ENCODE measurements at places on chromosomes 7 and 10.

DNA sequence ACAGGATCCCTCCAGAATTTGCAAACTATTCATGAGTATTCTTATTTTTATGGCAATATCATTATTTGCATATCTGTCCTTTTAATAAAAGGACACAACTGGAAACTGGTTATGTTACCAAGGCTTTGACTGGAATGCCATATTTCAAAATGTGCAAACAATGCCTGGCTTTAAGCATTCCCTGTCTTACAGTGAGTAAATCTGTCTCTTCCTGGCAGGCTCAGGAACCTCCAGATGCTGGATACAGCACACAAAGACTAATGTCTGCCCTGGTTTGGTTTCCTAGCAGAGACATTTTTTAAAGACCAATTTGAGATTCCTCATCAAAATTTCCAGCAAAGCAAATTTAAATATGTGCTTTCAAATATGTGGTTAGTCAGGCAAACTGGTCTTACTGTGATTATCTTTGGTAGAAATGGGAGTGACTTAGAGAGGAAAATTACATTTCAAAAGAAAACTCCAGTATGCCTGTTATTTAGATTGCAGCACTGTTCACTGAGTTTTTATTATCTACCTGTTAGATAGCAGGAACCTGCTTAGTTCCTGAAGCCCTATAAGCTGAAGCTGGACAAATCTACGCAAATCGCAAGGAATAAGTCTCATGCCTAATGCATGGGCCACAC is 31.3 kb downstream of the RNF216 start:
- DNase-seq: no peak

- DNase-seq: no peak
These were observed 538.7 kb downstream of the TFEC start for GRCh38 chr7:115491744-115492380.

GRCh38 chr10:91875156-91875555 is 34.1 kb downstream of the FGFBP3 start:
- no peak for DNase-seq

DNA sequence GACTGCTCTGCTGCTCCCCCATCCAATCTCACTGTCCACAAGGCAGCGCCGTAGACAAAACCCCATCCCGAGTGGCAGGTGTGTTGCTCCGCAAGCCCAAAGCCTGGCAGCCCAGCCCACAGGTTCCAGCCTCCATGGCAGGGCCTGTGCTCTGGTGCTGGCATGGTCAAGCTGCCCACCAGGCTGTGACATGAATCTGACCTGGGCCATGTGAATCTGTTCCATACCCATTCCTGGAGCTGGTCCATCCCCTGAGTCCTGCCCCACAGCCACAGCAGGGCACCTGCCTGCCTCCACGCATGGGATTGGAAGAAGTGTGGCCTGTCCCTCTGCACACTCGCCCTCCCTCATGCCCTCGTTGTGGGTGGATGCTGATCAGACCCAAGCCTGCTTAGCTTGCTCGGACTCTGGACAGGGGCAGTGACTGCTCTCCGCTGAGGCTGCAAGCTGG is 128.8 kb downstream of the PTPN20 start:
- DNase-seq: no peak

- DNase-seq: no peak
These were observed 52.3 kb upstream of the COL13A1 start for GRCh38 chr10:69749178-69750010.

DNA sequence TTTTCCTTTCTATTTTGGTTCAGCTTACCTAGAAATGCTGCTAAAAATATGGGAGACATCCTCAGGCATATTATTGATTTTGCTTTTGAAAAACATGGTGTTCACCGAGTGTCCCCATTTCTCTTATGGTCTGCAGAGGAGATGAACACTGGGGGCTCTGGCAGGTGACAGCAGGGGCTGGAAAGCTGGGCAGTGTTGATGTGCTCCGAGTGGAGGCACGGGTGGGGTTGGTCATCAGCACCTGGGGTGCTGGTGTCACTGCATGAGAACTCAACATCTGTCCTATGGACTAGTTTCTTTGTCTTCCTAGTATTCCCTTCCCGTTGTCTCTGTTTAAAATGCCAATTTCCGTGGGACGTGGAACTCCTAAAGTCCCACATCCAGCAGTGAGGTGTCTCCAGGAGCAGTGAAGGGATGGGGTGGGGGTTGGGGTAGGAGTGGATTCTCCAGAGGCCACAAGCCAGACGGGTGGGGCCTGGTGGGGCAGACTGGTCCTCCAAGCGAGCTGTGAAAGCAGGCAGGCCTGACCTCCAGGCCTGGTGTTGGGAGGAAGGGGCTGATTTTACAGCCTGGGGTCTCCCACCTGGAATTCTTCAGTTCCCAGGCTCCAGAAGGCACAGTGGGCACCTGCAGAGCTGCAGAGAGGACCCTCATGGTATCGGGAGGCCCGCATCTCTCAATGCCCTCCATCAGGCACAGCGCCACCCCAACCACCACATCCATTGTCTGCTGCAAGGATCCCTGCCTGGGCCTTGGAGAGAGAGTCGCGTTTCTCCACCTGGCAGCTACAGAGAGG is 24.4 kb downstream of the ZNF775 start:
- no peak for DNase-seq

DNA sequence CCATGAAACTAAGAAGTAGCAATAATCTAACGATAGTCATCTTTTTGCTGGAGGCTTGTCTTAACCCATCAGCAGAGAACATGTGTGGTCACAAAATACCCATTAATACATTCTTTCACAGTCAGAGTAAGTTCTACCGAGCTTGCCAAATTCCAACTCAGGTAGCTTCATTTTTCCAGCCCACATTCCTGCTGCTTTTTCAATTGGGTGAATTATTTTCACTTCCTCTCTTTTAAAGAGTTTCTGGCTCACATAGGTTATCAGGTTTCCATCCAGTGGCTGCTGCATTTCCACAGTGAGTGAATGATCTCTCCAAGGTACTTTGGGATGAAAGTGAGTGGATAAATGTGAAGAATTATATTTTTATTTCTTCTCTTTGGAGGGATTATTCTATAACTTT is 233.1 kb downstream of the SEMA3E start:
- DNase-seq: no peak

- peak; percentile 72 for DNase-seq
These were observed 36.0 kb upstream of the RSU1 start for GRCh38 chr10:16853201-16853600.

DNA sequence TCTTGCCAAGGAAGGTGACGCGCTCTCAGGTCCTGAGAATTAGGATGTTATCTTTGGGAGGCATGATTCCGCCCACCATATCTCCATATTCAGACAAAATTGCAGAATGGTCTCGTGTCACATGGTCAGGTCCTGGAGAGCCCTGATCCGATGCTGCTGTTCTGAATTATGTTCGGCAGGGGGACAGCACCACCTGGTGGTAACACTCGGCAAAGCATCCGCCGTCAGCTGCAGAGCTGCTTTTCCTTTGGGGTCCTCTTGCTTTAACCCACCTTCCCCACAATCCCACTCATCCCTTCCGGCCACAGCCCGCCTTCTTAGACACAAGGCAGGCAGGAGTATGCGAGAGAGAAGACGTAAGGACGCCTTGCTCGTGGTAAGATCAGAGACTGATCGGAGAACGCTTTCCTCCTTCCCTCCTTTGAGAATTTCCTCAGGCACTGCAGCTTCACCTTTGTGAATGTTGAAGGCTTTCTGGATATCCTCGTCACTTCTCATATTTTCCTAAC is 327.8 kb upstream of the C7orf33 start:
- DNase-seq: peak; percentile 26

DNA sequence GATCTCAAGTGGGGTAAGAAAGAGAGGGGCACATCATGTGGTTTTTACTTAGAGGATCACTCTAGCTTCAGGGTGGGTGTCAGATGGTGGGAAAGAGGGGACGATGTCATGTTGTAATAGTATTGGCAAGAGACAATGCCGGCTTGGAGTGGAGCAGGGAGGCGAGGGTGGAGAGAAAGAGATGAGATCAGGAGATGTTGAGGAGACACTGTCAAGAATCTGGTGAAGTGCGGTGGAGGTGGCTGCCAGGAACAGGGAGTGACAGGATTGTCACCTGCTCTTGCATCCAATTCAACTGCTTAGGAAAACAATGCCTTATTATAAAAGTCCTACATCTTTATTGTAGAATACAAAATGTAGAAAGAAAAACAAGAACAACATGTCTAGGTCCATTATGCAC is 63.0 kb upstream of the MKI67 start:
- no peak for DNase-seq

DNA sequence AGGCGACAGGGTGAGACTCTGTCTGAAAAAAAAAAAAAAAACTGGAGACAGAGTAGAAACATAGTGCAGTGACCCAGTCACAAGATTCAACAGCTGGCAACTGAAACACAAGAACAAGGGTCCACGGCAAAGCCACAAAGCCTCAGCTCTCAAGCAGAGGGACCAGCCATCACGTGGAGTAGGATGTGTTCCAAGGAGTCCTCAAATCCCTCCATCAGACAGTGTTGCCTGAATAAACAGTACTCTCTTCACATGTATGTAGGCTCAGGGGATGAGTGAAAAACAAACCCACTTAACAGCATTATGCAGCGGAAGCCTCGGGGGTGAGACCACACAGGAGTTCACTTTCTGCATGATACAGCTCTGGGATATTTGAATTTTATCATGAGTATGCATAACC is 62.0 kb downstream of the SLIT1 start:
- no peak for DNase-seq

- peak; percentile 17 for DNase-seq
These were observed 32.2 kb downstream of the EBLN1 start for GRCh38 chr10:22185586-22185985.

DNA sequence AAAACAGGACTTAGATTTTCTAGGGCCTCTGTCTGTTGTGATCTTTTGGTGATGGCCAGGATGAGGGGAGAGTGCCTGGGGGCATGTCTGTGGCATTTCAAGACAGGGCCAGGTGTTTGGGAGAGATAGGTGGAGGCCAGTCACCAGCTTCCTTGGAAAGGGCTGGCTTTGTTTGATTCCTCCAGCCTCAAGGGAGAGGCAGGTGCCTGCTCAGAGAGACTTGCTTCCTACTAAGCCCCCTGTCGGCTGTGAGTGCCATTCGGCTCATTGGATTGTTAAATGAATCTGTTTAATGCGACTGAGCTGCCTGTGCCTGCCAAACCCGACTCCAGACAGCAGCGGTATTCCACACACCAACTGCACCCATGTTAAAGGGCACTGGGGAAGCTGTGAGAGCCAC is 304.1 kb upstream of the COBL start:
- DNase-seq: no peak

DNA sequence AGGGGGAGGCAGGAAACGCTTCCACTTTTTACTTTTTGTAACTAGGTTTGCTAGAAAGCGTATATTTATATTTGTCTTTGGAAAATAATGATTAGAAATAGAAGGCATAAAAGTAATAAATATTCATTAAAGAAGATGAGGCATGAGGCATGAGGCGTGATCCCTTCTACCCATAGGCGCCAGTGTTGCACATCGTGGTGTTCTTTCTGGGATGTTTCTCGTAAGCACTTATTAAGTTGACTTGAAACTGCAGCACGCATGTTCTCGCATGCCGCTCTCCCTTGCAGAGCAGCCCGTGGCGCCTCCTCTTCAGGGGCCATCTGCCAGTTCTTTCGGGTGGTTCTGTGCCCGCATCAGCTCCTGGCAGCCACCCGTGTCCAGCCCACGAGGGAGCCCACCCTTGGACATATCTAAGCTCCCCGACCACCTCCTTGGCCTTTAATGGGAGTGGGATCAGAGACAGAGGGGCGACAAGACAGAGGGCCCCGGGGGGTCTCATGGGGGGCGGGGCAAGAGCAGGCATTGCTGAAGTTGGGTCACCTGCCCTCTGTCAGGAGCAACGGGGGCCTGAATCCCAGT is 28.5 kb upstream of the CSGALNACT2 start:
- no peak for DNase-seq

GRCh38 chr10:47458466-47459154 is 25.3 kb downstream of the ANXA8 start:
- peak; percentile 92 for DNase-seq

DNA sequence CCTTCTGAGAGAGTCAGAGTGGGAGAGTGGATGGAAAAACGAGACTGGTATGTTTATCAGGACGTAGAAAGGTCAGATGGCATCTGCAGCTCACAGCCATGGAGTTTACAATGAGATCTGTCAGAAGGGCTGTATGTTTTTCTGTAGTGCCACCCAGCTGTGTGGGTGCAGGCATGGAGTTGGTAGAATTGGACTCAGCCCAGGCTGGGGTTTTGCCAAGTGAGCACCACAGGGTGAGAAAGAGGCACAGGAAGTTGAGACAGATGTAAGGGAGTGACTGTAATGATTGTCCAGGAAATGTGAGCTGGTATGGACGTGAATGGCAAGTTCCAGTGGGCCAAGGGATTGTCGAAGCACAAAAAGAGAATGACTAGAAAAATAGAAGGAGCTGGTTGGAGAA is 9.1 kb upstream of the ZYX start:
- DNase-seq: no peak

Data from iris pigment epithelial cell (primary cell).